ENCODE measurements at places on chromosomes 5 and 9.

GRCh38 chr5:16152601-16153568, 26.7 kb downstream of the MARCHF11 start:
- no peak for DNase-seq

- no peak for DNase-seq
Observed at GRCh38 chr5:56307714-56308333, 74.7 kb upstream of the ANKRD55 start.

- no peak for DNase-seq
Observed at GRCh38 chr9:131589124-131589711, 43.9 kb downstream of the PRRT1B start.

DNA sequence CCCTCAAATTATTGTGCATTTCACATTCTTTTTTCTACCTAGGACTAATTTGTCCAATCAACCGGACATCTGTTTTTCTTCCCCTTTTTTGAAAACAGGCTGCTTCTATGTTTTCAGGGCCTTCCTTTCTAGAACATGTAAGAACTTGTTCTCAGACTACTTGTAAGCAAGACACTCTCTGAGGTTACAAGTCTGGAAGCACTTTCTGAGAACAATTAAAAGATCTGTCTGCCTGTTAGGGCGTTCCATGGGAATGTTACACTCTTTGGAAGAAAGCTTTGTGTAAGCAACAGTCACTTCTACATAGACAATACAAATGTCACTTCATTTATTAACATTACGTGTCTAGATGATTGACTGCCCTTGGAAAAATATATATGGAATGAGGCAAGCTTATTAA, 50.9 kb upstream of the HSPB3 start:
- DNase-seq = no peak

DNA sequence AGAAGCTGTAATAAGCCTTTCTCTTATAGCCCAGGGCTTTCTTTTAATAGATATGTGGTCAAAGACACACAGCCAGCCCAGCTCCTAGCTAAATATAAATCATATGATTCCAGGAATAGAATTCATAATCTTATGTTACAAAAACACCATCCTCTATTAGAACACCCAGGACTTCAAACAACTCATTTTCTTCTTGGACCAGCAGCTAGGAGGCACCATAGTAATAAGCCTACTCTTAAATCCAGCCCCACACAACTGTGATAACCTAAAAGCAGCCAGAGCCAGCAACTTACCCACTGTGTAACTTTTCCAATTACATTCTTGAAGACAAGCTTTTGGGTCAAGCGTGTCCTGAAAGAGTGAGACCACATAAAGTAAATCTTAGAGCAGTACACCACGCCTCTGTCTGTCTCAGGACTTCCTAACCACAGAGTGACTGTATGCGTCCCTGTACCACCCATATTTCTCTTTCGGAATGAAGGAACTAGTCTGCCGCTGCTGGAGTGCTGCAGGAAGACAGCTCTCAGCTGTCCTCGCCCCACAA, 223.8 kb downstream of the TLE1 start:
- no peak for DNase-seq

GRCh38 chr5:176296-176823, 14.9 kb upstream of the LRRC14B start:
- DNase-seq = no peak

DNA sequence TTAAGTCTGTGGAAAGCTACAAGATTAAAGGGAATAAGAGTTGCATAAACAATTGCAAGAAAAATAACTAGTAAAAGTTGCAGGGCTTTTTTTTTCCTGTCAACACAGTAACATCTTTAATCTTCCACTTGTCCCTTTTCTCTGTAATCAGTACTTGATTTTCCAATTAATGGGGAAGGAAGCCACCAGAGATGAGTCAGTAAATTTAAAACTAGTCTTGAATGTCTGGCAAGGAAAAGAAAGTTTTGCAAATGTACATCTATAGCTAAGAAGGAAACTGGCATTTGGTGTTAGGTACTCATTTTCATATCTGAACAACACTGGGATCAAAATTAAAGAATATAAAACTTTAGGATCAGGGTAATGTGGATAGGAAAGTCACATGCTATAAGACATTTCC, 17.1 kb downstream of the DAP start:
- no peak for DNase-seq

- no peak for DNase-seq
Observed at GRCh38 chr9:76519075-76519835, 60.3 kb downstream of the GCNT1 start.

DNA sequence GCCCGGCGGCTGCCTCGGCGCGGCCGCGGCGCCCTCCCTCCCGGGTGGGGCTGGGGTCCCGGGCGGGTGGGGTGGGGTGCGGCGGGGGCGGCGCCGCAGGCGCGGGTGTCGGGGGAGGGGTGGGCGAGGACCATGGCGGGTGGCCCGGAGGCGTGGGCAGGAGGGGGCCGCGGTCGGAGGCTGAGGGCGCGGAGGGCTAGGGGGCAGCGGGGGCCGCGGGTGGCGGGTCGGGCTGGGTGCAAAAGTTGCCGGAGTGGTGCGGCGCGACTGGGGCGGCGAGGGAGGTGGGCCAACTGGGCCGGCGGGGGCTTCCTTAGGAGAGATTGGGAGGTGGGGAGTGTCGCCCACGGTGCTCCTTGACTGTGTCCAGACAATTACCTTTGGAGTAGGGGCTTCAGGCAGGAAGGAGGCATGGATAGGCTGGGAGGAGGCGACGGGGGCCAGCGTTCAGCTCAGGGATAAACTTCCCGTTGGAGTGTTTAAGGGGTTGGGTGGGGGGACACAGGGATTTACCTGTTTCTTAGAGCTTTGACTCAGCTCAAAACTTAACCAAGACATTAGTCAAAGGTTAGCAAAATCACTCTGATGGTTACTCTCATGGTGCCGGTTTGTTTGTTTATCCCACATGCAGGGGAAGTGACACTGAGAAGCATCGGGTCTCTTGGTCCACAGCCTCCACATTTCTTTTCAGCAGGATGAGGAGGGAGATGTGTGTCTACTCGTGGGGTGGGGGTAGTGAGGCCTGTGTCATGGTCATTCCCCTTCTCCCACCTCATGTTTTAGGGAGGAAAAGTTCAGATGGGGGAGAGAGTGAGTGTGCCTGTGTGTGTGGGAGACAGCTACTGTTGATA, 859 bp downstream of the CSNK1G3 start:
- no peak for DNase-seq

DNA sequence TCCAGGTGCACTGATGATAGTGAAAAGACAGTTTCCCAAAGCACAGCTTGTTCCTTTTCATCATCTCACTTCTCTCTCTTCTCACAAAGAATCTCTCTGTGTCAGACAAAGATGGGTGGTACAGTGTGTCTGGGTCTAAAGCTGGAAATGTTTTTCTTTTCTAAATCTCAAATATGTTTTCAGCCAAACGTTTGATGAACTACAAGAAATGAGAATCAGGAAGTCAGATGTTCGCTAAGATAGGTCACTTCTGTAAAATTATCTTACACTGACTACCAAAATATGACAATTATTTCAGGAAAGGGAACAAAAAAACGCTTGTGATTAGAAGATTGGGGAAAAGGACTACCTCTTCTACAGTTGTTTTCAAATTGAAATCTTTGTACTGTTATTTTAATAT, 708.8 kb downstream of the PTPRD start:
- no peak for DNase-seq
